ENCODE measurements at places on chromosomes 7 and 10.

DNA sequence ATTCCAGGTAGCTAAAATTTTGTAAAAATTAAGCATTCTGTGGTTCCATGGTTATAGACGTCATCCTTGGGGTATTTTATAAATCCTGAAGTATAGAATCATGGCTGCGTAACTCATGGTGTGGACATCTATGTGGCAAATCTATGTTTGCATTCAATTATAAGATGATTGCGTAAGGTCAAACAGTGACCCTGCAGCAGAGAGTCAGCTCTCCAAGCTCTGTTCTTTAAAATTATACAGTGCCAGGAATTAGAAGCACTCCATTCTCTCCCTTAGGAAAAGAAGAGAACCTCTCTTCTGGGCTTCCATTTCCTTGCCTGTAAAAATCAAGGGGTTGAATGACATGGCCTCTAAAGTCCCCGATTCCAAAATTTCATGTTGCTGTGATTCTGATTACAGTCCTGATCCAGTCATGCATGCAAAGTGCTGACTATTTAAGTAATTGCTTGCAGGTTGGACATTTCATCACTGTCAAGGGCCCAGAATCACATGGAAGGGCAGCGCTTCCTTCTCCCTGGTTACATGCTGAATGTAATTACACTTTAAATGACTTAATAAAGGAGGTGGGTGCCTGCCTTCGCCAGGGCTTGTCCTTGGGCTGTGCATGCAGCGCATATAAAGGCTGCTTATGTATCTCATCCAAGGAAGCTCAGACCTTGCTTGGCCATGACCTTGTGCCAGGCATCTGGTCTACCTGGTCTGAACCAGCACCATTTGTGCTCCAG lies 550.7 kb downstream of the TYW1 start:
- DNase-seq: no peak

GRCh38 chr7:151586531-151587260 lies 67.0 kb upstream of the RHEB start:
- DNase-seq: no peak

- no peak for DNase-seq
Observed at GRCh38 chr10:9427209-9427608, 1372.7 kb downstream of the GATA3 start.

DNA sequence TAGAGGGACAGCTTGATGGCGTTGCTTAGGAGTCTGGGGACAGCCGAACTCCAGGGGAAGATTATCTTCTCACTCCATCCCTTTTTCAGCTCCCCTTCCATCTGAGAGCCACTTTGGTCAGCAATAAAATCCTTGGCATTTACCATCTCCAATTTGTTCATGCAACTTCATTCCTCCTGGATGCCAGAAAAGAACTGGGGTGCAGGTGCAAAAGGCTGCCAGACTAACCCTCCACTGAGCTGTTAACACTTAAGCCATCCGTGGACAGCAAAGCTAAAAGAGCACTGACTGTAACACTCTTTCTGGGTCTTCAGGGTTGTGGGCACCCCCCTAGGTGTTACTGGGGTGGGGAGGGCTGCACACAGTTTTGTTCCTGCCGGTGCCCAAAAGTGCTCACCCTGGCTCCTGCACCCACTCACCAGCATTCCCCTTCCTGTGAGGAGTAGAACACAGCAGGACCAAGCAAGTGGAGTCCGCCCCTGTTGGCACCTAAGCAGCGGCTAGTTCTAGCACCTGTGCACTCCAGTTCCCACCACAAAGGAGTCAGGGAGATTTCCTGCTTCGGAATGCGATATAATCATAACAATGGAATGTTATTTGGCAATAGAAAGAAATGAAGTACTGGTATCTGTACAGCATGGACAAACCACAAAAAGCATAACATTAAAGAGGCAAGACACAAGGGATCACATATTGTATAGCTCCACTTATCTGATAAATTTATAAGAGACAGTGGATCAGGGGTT lies 95.1 kb downstream of the NPY start:
- DNase-seq: peak; percentile 60

DNA sequence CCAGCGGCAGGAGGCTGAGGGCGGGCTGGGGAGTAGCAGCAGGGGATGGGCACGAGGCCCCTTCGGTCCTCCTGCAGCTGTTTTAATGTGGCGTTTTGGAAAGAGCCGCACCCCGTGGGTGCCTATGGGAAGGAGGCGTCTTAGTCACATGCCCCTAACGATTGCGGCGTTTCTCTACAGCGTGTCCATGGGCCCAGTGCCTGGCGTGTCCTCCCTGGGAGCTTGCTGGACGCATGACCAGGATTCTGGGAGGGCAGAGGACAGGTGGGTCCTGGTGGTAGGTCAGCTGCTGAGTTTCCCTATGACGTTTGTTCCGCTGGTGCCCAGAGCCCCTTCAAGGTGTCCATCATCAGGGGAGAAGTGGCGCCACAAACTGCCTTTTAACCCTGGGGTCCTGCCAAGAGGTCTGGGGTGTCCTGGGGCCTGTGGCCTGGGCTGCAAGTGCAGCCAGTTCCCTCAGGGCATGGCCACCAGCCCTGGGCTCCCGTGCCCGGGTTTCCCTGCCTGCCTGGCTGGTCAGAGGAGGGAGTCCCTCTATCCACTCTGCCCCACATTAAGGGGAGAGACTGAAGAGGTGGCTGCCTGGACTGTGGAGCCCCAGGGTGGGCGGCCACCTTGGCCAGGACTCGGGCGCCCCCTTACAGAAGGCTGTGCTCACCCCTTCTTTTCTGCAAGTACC lies 48.7 kb downstream of the PWWP2B start:
- no peak for DNase-seq

- peak; percentile 26 for DNase-seq
Observed at GRCh38 chr7:35988105-35988504, 164.9 kb upstream of the EEPD1 start.

DNA sequence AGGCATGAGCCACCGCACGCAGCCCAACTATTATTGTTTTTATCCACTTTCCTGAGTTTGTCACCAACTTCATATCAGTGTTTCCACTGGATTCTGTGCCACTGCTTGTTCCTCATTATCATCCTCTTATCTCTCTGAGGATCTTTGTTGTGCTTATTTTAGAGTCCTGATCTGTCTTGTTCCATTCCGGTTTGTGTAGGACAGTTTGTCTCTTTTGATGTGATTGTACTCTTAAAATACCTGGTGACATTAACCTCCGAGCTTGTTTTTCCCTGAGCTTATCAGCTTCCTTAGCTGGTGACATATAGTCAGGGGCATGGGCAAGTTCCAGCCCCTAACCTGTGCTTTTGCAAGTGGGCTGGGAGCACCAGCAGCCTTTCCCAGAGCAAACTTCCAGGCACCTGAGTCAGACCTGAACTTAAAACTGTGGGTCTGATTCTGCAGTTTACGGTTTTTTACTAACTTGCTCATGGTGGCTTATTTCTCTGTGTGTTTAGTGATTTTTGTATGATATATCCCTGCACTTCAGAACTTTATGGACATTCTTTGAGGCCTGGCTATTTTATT lies 23.1 kb upstream of the FMC1 start:
- no peak for DNase-seq

DNA sequence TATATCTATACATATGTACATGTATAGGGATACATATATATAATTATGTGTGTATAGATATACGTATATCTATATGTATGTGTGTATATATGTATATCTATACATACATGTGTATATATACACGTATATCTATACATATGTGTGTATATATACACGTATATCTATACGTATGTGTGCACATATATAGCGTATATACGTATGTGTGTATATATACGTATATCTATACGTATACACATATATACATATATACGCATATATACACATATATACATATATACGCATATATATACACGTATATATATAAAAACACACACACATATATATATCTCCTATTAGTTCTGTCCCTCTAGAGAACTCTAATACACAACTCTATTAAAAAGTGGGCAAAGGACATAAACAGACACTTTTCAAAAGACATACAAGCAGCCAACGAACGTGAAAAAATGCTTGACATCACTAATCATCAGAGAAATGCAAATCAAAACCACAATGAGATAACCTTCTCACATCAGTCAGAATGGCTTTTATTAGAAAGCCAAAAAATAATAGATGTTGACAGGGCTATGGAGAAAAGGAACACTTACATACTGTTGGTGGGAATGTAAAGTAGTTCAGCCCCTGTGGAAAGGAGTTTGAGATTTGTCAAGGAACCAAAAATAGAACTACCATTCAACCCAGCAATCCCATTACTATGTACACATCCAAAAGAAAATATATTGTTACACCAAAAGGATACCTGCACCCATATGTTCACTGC lies 22.0 kb upstream of the TMEM120A start:
- DNase-seq: no peak

GRCh38 chr7:68785036-68785435 lies 813.2 kb upstream of the AUTS2 start:
- peak; percentile 35 for DNase-seq

GRCh38 chr7:50818324-50818723 lies 35.6 kb upstream of the GRB10 start:
- DNase-seq: no peak

DNA sequence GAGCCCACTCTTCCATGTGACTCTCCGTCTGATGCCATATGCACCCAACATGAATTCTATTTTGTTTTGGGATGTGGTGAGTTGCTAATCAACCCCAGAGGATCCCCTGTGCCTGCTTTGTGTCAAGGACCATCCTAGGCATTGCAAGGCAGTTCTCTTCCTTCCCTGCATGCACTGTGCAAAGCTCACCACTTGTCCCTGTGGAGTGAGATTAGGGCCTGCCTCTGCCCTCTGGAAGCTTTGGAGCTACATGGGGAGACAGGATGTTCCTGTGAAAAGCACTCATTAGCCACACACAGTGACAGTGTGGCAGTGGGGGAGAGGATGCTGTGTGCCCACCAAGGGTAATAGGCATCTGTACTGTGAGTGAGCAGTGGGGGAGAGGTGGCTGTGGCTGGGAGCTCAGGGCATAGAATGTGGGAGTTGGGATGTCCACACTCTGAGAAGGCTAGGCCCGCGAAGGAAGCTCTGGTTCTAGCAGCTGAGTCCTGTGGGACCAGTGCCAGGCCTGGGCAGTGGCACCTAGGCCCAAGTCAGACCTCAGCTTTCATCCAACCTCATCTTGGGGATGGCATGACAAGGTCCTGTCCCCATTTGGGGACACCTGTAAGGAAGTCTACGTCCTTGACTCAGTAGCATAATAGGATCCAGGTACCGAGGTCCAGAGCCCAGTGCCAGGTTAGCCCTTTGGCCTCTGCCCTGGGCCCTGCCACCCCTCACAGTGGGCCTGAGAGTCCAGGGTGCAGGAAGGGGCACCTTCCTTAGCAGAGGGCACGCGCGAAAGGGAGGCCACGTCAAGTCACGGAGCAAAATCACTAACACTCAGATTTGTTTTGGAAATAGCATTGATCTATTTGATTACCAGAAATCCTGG lies 6.6 kb downstream of the ADRA2A start:
- DNase-seq: no peak

DNA sequence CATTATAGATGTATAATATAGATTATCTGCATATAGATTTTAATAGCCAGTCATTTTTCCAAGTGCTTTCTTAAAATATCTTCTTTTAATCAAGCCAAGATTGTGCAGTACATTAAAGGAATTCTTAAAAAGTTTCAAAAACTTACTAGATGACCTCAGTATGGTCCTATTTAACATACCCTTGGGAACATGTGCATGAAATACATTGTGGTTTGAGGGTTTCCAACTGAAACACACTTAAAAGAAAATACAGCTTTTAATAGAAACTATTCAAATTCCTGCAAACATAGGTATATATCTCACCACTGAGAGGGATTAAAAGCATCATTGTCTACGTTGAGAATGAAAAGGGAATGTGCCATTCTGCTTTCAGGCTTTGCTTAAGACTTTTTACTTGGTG lies 364.9 kb downstream of the SUGCT start:
- DNase-seq: no peak

DNA sequence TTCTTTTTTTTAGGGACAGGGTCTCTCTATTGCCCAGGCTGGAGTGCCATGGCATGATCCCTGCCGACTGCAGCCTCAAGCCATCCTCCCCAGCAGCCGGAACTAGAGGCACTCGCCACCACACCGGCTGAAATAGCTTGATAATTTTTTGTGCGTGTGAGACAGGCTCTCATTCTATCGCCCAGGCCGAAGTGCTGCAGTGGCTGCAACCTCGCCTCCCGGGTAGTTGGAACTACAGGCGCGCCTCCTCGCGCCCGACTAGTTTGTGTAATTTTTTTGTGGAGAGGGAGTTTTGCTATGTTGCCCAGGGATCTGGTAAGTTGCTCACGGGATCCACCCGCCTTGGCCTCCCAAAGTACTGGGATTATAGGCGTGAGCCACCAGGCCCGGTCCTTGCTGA lies 1.9 kb downstream of the BUD23 start:
- no peak for DNase-seq

DNA sequence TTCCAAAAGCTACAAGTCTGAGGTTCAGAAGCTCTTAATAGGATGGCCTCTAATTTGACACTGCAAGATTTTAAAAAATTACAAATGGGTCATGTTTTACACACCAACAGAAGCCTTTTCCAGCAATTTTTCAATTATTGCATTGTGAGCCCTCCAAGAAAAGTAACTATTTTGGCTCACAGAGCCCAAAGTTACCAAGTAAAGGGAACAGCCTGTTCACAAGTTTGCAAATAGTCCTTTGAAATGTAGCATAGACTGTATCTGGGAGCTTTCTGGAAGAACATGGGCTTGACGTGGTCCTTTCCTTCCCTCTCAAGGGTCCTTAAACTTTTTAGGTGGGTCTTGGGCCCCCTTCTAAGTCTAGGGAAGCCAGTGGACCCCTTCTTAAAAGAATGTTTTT lies 1.3 kb upstream of the GDF10 start:
- DNase-seq: no peak

GRCh38 chr10:74011770-74012169 lies 13.9 kb downstream of the VCL start:
- DNase-seq: no peak

DNA sequence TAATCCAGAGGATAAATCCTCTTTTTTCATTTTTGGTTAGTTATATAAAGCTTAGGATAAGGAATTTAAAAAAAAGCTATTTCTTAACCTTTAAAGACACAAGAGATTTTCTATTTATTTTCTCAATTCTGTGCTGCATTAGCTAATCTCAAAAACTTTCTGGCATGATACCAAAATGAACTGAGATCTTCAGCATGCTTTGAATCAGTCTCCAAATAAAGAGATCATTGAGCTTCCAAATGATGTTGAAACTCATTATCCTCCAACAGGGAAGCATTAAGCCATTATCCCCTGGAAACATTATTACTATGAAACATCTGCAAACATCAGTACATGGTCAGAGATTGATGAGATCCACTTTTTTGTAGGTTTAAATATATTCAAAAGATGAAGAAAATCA lies 350.3 kb upstream of the TEX47 start:
- no peak for DNase-seq

DNA sequence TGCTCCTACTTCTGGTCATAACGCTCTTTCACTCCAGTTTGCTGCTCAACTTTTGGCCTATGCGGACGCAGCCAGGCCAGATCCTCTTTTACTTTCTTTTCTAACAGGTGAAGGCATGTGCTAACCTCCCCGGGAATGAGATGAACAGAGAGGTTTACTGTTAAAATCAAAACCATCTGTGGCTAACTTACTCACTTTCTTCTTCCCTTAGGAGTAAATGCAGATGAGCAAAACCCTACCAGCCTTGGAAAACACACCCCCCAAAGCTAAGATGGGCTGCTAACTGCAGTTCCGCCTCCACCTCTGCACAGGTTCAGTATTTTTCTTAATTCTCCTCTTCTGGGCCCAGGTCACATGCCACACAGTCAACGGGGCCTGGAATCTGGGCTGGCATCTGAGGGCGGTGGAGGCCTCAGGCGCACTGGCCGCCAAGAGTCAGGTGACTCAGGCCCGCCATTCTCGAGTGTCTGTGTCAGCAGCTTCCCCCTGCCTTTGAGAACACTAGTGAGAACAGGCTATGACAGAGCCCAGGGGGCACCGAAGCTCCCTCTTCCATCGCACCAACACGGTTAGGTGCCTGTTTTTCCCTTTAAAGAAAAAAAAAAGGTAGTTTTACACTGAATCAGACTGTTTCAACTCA lies 11.1 kb downstream of the FAM53B start:
- no peak for DNase-seq

All from PC-9 (cell line).